ENCODE measurements at places on chromosomes 1 and 21.

GRCh38 chr1:61579802-61580201 is 145.1 kb downstream of the TM2D1 start:
- no peaks in the 10 kb centered on the region for H3K4me1 ChIP-seq
- H3K27me3 ChIP-seq: peaks cover 35% of the 10 kb centered on the region
- H3K36me3 ChIP-seq: peaks cover 7% of the 10 kb centered on the region
- no peak overlapping the region for H3K4me3 ChIP-seq

DNA sequence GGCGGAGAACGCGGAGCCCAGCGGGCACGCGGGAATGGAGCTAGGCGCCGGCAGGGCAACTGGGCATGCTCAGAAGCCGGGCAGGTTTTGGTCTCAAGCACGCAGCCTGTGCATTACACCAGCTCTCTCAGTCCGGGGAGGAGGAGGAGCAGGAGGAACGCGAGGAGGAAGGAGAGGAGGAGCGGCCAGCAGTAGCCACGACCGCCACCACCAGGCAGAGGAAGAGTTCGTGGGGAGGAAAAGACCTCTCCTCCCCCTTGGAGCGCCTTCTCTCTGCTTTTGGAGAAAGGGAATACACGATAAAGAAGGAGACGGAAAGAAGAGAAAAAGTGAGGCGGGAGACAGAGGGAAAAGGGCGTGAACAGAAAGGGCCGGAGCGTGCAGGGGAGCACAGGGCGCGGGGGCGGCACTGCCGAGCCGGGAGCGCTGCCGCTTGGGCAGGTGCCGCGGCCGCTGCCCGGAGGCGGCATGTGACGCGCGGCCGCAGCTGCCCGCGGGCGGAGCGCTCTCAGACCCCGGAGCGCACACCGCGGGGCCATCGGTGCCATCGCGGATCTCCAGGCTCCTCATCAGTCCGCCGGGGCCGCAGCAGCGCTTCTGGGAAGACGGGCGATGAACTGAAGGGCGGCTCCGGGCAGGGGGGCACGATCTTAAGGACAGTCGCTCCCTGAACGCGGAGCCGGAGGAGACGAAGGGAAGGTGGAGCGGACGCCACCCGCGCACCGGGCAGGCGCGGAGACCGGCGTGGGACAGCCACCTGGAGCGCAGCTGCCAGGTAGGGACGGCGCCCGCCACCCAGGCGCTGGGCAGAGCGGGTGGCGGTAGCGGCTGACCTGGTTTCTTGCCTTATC is at the start of gene CHRM3:
CHRM3 (plus strand) TSS at position 116 of the 851 bp plus-strand sequence. CDS start 520,884 bp downstream, outside the sequence.
- no peaks in the 10 kb centered on the region for H3K36me3 ChIP-seq
- no peak for DNase-seq
- peak within 1 kb of the TSS; percentile 78 for H3K4me3 ChIP-seq
- H3K27ac ChIP-seq: no peak within 1 kb of the TSS
- peaks cover 25% of the 10 kb centered on the region for H3K4me1 ChIP-seq
- H3K27me3 ChIP-seq: peaks cover 72% of the 10 kb centered on the region

DNA sequence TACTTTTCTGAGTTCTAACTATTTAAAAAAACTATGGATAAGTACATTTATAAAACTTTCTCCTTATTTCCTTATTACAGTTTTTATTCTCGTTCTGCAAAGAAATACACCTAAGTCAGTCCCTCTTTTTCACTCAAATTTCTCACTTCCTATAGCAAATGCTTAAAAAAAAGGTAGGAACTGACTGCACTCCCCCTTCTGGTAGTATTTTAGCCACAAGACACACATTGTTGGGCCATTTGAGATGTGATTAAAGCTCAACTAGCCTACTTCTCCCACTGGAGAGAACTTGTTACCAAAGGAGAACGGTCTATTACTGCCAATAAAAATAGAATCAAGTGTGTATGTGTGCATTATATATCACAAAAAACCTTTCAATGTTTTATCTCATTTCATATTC is 521.9 kb upstream of the PRMT6 start:
- no peak overlapping the region for H3K4me3 ChIP-seq
- no peaks in the 10 kb centered on the region for H3K27me3 ChIP-seq
- no peak for DNase-seq
- H3K27ac ChIP-seq: no peak overlapping the region
- H3K4me1 ChIP-seq: no peaks in the 10 kb centered on the region

DNA sequence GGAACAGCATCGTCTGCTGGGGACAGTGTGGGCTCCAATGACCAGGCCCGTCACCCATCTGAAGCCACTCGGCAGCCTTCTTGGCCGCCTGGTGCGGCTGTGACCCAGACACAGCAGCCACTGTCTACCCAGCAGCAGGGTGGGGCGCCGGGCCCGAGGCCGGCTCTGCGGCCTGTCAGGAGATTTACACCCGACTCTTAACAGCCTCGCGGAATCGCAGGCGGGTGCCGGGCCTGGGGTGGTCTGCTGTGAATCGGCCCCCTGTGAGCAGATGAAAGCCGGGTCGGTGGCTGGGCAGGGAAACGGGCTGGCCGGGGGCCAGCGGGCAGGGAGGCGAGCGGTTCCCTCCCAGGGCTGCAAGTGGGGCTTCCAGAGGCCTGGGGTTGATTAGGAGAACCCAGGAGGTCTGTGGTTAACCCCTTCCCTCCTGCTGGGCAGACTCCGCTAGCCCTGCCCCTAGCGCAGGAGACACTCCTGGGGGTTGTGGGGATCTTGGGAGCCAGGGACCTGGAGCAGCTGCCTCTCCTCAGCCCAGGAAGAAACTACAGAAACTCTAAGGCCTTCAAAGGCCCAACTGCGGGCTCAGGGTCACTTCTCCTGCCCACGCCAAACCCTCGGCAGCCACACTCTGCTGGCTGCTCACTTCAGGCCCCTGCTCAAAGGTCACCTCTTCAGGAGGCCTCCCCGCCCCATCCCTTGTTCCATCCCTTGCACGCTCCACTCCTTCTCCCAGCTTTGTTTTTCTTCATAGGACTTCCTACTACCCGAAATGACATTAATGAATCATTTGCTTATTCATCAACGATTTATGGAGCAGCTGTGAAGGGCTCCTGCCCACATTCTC is 15.6 kb downstream of the RUNX3 start:
- H3K27me3 ChIP-seq: no peaks in the 10 kb centered on the region
- DNase-seq: no peak
- peak overlapping the region; percentile 99 for H3K27ac ChIP-seq
- H3K4me3 ChIP-seq: no peak overlapping the region

All from naive thymus-derived CD8-positive, alpha-beta T cell (primary cell).